Fibroblast of villous mesenchyme (primary cell): ENCODE measurements at places on chromosomes 1 and 21. TPM values are rescaled to one million over a fixed set of nuclear protein-coding genes. Genes with fewer than 3 reads are reported as not detected.

The HCN3 gene
- 0.86 and 1.6 TPM in 2 replicates for total RNA-seq

The AMPD1 gene
- total RNA-seq, result not detected in 2 replicates

The DCST1 gene
- total RNA-seq, result not detected in 2 replicates

The C1QTNF12 gene
- 0.32 and 0.43 TPM in 2 replicates for total RNA-seq
